Fibroblast of lung (primary cell): ENCODE measurements at places on chromosomes 2 and 18. TPM values are rescaled to one million over a fixed set of nuclear protein-coding genes. Genes with fewer than 3 reads are reported as not detected.

DNMT3A gene
- 16.9 and 19.7 TPM in 2 replicates for total RNA-seq

UGT1A8 gene
- total RNA-seq: not detected in 2 replicates

- H3K27ac ChIP-seq: no peak overlapping the region
- no peak for DNase-seq
- no peaks in the 10 kb centered on the region for H3K36me3 ChIP-seq
- no peak overlapping the region for H3K4me3 ChIP-seq
- H3K27me3 ChIP-seq: no peaks in the 10 kb centered on the region
Measured at GRCh38 chr18:34648269-34648985, 61.7 kb upstream of the DTNA start.

GRCh38 chr2:240412975-240413812 lies 22.3 kb upstream of the GPC1 start:
- no peaks in the 10 kb centered on the region for H3K27me3 ChIP-seq
- H3K4me1 ChIP-seq: no peaks in the 10 kb centered on the region
- no peak overlapping the region for H3K4me3 ChIP-seq
- no peaks in the 10 kb centered on the region for H3K36me3 ChIP-seq
- DNase-seq: no peak

GRCh38 chr2:24973812-24974211 lies 2.1 kb upstream of the DNAJC27 start:
- H3K36me3 ChIP-seq: no peaks in the 10 kb centered on the region
- H3K27ac ChIP-seq: no peak overlapping the region
- no peak for DNase-seq
- no peaks in the 10 kb centered on the region for H3K27me3 ChIP-seq

CYRIA gene
- 7.4 and 10.2 TPM in 2 replicates for total RNA-seq

CACNB4 gene
- 0.66 and 2.1 TPM in 2 replicates for total RNA-seq

VWA3B gene
- 0.17 and 0.26 TPM in 2 replicates for total RNA-seq

GRCh38 chr2:120599072-120599471 lies 136.6 kb upstream of the GLI2 start:
- H3K4me1 ChIP-seq: peaks cover 3% of the 10 kb centered on the region
- no peak overlapping the region for H3K4me3 ChIP-seq
- H3K27me3 ChIP-seq: peaks cover 2% of the 10 kb centered on the region
- H3K36me3 ChIP-seq: no peaks in the 10 kb centered on the region

- no peak overlapping the region for H3K27ac ChIP-seq
- H3K36me3 ChIP-seq: no peaks in the 10 kb centered on the region
- no peak overlapping the region for H3K4me3 ChIP-seq
- H3K4me1 ChIP-seq: no peaks in the 10 kb centered on the region
Measured at GRCh38 chr2:28247290-28247689, 145.4 kb upstream of the FOSL2 start.

GRCh38 chr2:190794377-190794776 lies 86.2 kb upstream of the GLS start:
- no peaks in the 10 kb centered on the region for H3K27me3 ChIP-seq
- no peaks in the 10 kb centered on the region for H3K36me3 ChIP-seq
- H3K27ac ChIP-seq: no peak overlapping the region
- H3K4me1 ChIP-seq: peaks cover 3% of the 10 kb centered on the region

GRCh38 chr2:226963528-226963927 lies 127.7 kb downstream of the RHBDD1 start:
- no peaks in the 10 kb centered on the region for H3K36me3 ChIP-seq
- no peaks in the 10 kb centered on the region for H3K27me3 ChIP-seq
- no peaks in the 10 kb centered on the region for H3K4me1 ChIP-seq
- peak; percentile 39 for DNase-seq
- H3K27ac ChIP-seq: no peak overlapping the region
- no peak overlapping the region for H3K4me3 ChIP-seq

- H3K27me3 ChIP-seq: peaks cover 35% of the 10 kb centered on the region
- H3K4me3 ChIP-seq: no peak overlapping the region
- H3K36me3 ChIP-seq: peaks cover 3% of the 10 kb centered on the region
- no peak overlapping the region for H3K27ac ChIP-seq
- no peaks in the 10 kb centered on the region for H3K4me1 ChIP-seq
Measured at GRCh38 chr2:63046552-63046951, 4.1 kb upstream of the OTX1 start.

DNA sequence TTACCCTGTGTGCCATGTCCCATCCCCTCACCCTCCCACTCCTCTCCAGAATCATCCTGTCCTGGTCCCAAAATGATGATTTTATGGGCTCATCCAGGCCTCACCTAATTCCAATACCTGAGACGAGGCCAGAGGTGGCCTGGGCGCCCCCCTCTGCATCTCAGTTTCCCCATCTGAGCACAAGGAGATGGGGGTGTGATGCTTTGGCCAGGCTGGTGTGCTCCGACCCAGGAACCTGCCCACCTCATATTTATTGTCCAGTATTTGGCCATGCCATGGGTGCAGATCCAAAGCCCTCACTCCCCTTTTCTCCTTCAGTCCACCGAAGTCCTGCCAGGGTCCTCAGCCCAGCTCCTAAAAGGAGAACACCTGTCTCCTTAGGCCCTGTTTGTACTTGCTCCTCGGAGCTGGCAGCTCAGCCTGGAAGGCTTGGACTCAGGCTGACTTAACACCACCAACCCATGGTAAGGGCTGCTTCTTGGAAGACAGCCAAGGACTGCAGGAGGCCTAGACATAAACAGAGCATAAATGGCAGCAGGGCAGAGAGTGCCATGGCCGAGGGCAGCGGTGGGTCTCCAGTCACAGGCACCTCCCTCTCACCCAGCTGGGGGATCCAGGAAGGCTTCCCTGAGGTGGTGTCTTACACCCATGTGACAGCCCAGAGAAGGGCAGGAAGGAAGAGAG lies 3.6 kb downstream of the TEX51 start:
- no peak overlapping the region for H3K27ac ChIP-seq
- no peak overlapping the region for H3K4me3 ChIP-seq
- no peaks in the 10 kb centered on the region for H3K27me3 ChIP-seq
- no peaks in the 10 kb centered on the region for H3K4me1 ChIP-seq
- no peaks in the 10 kb centered on the region for H3K36me3 ChIP-seq
